H9 (cell line): ENCODE measurements at places on chromosomes 1 and 21.

DNA sequence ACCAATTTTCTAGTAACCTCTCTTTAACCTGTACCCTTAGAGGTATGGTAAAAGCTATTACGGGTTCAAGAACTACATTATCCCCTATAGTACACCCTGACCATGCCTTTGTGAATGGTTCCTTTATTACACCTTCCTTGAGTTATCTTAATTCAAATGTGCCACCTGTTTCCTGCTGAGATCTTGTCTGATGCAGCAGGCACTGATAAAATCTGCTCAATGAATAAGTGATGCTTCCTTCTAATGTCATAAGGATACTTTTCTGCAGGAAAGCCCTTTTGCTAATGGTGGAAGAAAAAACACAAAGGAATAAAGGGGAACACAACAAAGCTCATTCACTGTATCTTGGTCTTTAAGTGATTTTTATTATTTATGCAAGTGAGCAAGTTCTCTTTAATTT, 25.8 kb downstream of the INTS7 start:
- no peak for DNase-seq

DNA sequence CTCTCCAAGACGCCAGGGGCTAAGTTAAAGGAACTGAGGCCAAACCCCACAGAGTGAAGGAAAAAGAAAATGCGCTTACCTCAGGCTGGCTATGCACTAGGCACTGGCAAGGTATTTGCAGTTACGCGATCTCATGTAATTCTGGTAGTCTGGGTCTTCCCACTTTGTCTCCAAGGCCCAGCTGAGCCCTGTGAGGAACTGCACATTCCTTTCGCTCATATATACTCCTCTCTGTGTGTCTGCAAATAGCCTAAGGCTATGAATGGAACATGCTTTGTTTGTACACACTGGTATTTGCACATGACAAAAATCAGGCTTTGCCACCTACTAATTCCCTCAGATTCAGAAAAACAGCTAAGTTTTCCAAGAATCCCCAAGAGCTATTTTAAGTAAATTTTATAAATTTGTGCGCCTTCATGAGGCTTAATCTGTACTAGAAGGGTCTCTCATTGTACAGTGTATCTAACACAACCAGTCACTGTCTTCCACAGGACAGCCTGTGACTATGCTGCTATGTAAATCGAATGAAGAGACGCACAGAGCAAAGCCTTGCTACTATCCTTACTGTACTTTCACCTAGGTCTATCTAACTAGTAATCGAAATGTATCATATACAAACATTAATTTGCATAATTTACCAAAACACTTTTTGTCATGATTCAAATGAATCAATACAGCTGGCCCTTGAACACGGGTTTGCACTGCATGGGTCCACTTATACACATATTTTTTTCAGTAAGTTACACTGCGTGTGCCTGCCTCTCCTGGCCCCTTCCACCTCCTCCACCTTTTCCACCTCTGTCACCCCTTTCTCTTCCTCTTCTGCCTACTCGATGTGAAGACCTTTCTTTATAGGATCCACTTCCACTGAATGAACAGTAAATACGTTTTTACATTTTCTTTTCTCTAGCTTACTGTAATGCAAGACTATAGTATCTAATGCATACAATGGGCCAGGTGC, 87.0 kb downstream of the SIPA1L2 start:
- DNase-seq: no peak

- no peak for DNase-seq
Observed at GRCh38 chr1:30284728-30285475, 438.5 kb downstream of the MATN1 start.

GRCh38 chr1:204413170-204413535, 1.5 kb upstream of the PPP1R15B start:
- DNase-seq: no peak

DNA sequence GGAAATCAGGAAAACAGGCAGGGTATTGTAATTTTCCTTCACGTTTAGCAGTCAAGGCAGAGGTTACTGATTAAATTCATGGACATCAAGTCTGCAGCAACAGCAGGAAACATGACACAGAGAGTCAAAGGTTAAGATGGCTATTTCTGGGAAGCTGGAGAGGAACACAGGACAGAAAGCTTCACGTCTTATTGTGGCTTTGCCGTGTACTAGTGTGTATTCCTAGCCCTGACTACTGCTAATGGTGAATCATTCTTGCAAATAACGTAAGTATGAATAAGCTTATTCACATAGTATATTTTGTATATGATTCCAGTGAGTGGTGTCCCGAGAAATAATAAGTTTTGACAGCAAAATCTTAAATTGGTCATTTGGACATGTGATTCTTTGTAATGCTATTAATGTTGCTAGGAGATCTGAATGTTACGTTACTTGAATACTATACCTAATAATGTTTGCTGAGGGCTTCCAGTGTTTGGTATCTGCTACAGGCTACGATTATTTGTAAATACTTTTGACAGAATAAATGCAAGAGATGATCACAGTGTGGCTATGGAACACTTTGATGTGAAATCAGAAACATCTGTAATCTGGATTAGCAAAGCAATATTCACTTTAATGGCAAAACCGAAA, 77.4 kb downstream of the DISP1 start:
- DNase-seq: no peak

GRCh38 chr1:207054491-207054890, 1.4 kb downstream of the PFKFB2 start:
- no peak for DNase-seq

- peak; percentile 41 for DNase-seq
Observed at GRCh38 chr1:201053155-201053860, 29.8 kb upstream of the KIF21B start.

- no peak for DNase-seq
Observed at GRCh38 chr21:37220433-37220980, 46.6 kb downstream of the VPS26C start.
